ENCODE measurements at places on chromosomes 12 and 14. TPM values are rescaled to one million over a fixed set of nuclear protein-coding genes. Genes with fewer than 3 reads are reported as not detected.

KITLG gene
- 13.0 TPM for total RNA-seq

KRT75 gene
- 0.12 TPM for total RNA-seq

NEUROD4 gene
- not detected for total RNA-seq

METAP2 gene
- total RNA-seq: 99.1 TPM

TAS2R8 gene
- total RNA-seq: not detected

P2RX2 gene
- not detected for total RNA-seq
